CD8-positive, alpha-beta memory T cell (primary cell): ENCODE measurements at places on chromosomes 5 and 9.

DNA sequence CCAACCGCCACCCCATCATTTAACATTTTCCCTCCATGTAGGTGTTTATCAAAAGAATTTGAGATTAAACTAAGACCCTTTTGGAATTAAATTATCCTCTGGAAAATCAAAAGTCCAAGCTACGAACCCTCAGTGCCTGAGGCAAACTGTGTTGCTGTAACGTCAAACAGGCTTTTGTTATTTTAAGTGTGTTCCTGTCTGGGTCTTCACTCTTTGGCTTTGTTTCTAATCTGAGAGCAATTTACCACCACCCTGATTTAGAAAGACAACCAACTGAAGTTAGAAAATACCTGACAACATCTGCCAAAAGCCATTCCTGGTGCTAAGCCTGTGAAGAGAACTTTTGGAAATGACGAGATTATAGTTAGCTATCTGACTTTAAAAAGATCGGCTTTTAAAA, 199.9 kb downstream of the DIRAS2 start:
- DNase-seq, result no peak

DNA sequence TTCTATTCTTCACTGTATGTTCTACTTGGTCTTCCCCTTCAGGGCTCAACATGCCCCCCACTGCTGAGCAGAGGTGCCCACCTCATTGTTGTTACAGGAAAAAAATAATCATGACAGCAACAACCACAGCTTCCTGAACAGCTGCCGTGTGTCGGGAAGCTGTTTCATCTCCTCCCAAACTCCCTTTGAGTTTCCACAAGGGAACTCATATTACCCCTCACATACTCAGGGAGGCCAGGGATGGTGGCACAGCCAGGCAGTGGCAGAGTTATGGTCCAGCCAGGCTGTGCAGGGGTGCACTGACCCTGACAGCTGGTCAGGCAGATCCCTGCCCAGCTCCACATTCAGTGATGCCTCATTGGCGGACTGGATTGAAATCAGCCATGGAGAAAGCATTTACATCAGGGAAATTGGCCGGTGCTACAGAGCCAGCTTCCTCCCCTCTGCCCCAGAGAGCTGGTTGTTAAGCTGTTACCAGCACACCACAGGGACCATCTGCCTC, 37.3 kb downstream of the SARDH start:
- no peak for DNase-seq

DNA sequence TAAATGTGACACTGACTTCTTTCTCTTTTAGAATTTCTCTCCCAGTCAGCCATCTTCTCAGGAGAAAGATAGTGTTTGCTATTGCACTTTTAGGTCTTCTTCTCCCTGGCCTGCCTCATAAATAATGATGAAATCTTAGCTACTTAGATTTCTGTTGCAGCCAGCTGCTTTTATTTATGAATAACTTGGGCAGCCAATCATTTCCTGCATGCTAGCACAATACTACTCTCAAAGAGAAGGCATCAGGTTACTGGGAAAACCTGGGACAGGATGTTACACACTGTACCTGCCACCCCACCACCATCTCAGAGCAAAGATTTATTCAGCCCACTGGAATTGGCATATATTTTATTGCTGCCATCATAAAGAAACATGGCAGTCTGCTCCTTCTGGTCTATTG, 266.6 kb downstream of the PRELID2 start:
- no peak for DNase-seq

DNA sequence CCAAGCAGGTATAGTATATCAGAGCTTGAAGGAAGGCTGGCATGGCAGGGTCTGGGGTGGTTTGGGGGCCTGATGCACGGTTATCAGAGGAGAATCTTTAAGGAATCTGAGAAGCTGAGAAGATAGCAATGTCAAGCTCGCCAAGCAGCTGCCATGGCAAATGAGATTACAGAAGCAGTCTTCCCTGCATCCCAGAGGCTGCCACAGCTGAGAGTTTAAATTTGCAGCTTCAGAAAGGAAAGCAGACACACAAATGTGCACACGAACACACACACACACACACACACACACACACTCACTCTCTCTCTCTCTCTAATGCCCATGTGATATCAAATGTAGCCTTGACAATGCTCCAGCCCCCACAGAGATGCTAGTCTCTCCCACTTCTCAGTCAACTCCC, 79.0 kb upstream of the TNC start:
- no peak for DNase-seq

GRCh38 chr9:5499889-5500398, 10.4 kb upstream of the PDCD1LG2 start:
- DNase-seq, result no peak

DNA sequence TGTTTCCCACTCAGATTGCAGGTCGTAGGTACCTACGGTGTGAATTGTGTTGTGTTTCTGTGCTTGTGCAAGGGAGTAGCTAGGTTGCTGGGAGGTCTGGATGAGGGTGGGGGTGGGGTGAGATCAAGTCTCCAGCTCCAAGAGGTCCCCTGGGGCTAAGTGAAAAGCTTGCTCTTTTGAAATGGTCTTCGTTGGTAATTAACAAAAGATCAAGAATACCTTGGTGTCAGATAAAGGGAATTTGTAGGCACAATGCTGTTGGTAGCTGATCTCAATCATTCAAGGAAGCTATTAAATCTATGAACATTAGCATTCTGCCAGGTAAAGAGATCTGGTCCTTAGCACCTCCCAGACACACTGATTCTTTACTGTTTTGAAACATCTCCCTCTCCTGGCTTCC, 928 bp upstream of the PCDHGC4 start:
- no peak for DNase-seq

GRCh38 chr9:34465468-34465867, 6.9 kb downstream of the DNAI1 start:
- no peak for DNase-seq

- no peak for DNase-seq
These were observed 9.1 kb downstream of the CHMP5 start for GRCh38 chr9:33273972-33274328.

GRCh38 chr9:69985971-69986370, 57.7 kb upstream of the MAMDC2 start:
- no peak for DNase-seq

GRCh38 chr5:10586008-10586407, 22.1 kb downstream of the ANKRD33B start:
- no peak for DNase-seq

- DNase-seq, result no peak
These were observed 3.3 kb upstream of the BRD3 start for GRCh38 chr9:134071149-134071548.

DNA sequence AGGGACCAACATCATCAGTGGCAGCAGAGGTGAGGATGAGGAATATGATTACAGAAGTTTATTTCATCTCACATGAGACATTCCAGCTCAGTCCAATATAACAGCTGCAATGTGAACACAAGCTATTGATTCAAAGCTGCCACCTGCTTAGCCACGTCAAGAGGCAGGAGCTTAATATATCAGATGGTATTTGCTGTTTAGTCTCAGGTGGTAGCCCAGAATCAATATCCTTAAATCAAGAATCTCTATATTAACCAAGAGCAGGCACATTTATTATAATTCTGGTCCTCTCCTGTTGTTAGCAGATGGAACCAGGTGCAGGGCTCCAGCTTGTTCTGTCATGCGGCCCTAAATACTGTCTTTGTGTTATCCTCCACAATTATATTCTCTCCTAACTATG, 431.6 kb downstream of the ICE1 start:
- no peak for DNase-seq

- DNase-seq, result no peak
These were observed 3.0 kb downstream of the C8G start for GRCh38 chr9:136947955-136948510.

DNA sequence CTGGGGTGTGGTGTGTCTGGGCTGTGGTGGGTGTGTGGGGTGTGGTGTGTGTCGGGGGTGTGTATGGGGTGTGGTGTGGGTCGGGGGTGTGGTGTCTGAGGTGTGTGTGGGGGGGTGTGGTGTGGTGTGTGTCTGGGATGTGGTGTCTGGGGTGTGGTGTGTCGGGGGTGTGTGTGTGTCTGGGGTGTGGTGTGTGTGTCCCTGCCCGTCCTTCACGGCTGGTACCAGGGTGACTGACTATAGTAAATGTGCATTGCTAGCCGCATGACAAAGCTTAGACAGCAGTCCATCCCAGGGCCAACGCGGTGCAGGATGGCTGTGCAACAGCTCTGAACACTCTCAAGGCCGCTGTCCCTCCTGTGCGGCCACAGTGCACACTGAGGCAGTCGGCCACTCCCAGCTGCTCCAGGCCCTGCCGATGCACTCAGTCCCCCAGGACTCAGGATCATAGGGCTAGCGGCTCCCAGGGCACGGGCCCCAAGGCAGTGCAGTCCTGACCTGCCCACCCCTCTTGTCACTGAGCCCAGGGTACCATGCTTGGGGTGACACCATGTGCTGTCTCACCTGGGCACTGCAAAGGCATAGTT, 54.0 kb downstream of the SECISBP2 start:
- peak; percentile 38 for DNase-seq

DNA sequence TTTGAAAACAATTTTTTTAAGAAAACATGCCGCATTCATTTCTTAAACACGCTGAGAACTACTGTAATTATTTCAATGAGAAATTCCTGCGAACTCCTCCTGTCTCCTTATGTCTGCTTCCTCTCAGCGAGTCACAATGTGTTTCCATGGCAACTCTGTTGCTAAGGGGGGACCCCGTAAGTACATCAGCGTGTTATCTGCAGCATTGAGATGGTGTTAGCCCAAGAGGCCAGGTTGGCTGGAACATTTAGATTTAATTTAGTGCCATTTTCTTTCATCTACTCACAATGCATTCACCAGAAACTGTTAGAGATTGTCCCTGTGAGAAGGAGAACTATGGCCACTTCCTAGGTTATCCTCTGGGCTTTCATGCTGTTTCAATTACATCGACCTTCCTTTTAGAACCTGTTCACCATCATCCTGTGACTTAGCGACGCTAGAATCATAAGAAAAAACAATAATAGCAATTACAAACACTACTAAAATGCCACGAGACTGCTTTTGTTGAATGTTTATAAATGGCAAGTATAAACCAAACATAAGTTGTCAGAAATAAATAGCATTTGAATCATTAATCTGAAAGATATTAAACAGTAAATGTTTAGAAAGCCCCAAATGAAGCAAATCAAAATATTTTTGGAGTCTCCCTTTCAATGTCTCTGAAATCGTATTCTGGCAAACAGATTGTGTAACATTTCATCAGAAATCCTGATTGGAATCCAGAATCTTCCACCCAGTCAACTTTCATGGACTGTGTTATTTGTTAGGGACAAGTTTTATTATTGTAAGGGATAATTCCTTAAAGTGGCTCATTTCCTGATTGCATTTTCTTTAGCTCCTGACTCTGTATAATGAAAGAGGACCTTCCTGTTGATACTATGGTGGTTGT, 39.7 kb upstream of the SHC3 start:
- no peak for DNase-seq

GRCh38 chr5:76594107-76594506, 29.1 kb downstream of the F2RL2 start:
- no peak for DNase-seq

GRCh38 chr5:610011-610743, 2.0 kb upstream of the CEP72 start:
- no peak for DNase-seq

GRCh38 chr9:83166372-83166771, 103.4 kb upstream of the RASEF start:
- no peak for DNase-seq

GRCh38 chr5:178762391-178762790, 31.9 kb upstream of the ZNF354A start:
- no peak for DNase-seq

GRCh38 chr9:130636648-130637020, 27.8 kb upstream of the PRDM12 start:
- no peak for DNase-seq

DNA sequence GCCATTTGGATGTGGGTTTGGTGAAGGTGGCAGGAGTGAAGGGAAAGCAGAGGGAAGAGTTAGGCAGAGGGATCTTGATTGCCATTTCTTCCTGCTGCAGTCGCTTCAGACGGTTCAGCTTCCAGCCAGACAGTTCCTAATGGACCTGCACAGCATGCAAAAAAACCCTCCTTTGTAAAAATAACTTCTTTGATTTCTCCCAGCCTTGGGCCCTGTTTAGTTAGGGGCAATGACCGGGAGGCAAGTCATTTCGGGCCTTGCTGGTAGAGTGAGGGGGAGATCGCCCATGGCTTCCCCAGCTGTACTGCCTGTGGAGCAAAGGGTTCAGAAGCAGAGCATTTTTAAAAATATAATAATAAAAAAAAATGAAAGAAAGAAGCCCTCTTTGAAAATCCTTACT, 67.2 kb upstream of the TLE1 start:
- no peak for DNase-seq

GRCh38 chr5:21893161-21893560, 960.0 kb downstream of the CDH12 start:
- DNase-seq, result no peak

GRCh38 chr9:131347376-131348020, 46.4 kb upstream of the PRRC2B start:
- no peak for DNase-seq

DNA sequence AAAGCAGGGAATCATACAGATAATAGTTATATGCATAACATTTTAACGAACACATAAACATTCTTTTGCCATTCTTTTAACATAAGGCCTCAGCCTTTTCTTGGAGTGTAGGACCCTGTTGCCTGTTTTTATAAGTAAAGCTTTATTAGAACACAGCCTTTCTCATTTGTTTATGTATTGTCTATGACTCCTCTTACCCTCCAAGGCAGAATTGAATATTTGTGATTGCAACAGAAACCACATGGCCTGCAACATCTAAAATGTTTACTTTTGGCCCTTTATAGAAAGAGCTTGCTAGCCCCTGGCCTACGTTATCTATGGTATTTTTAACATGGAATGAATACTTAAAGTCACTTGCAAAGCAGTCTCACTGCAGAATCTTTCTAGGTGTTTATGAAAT, 2.6 kb downstream of the SLC31A1 start:
- no peak for DNase-seq

DNA sequence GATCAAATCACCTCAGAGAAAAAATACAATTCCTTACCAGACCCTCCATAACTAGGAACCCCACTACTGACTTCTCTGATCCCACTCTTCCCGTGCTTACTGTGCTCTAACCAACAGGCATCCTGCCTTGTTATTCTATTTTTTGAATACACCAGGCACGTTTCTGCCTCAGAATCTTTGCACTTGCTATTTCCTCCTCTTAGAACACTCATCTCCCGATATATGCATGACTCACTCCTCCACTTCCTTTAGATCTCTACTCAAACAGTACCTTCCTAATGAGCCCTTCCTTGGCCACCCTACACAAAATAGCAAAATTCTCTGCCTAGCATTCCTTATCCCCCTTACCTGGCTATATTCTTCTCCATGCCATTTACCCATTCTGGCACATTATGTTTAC, 43.9 kb downstream of the MAPKAP1 start:
- no peak for DNase-seq

- no peak for DNase-seq
These were observed 65.9 kb downstream of the PRKACG start for GRCh38 chr9:68947842-68948569.

- DNase-seq, result no peak
These were observed 67.6 kb upstream of the SLC12A2 start for GRCh38 chr5:128015978-128016377.

- DNase-seq, result no peak
These were observed 110.7 kb downstream of the TLE1 start for GRCh38 chr9:81578606-81579005.

- DNase-seq, result no peak
These were observed 161.1 kb upstream of the TBCA start for GRCh38 chr5:77937015-77937908.
